Glutamatergic neuron (in vitro differentiated cells): ENCODE measurements at places on chromosomes 5 and 9. TPM values are rescaled to one million over a fixed set of nuclear protein-coding genes. Genes with fewer than 3 reads are reported as not detected.

- no peak for DNase-seq
These were observed 4.6 kb downstream of the FLT4 start for GRCh38 chr5:180644825-180645273.

Gene LRRC19
- not detected for total RNA-seq

DNA sequence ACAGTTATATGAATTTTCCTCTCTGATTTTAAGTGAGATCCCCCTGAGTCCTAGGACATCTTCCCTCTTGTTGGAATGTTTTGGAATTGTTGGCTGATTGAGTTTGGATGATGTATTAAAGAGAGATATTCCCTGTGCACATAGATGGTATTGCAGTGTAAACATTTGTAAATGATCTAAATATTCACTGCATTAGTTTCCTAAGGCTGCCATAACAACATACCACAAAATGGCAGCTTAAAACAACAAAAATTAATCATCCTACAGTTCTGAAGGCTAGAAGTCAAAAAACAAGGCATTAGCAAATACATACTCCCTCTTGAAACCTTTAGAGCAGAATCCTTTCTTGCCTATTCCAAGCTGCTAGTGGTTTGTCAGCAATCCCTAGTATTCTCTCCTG is 38.0 kb upstream of the MROH2B start:
- DNase-seq = no peak

Gene DDX46
- 53.3 TPM for total RNA-seq

- DNase-seq = no peak
These were observed 506.0 kb downstream of the HTR1A start for GRCh38 chr5:63456279-63456678.

- DNase-seq = no peak
These were observed 192.4 kb downstream of the SEMA6A start for GRCh38 chr5:116382032-116382873.

Gene PCDHB3
- 36.9 TPM for total RNA-seq

DNA sequence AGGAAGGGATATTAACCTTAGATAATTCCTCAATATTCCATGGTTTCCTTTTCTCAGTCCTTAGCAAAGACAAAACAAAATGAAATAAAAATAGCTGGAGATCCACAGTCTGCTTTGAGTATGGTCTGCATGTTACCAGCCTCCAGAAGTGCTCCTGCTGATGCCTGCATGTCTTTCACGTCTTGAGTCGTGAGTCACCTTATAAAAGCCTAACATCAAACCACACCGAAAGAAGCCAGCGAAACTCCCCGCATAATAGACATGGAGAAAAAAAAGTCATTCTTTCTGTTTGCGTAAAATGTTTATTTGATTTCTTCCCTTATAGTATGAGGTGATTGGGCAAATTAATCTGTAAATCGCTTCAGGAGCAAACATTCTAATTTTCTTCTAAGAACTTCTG is 380.5 kb downstream of the SLCO4C1 start:
- no peak for DNase-seq

DNA sequence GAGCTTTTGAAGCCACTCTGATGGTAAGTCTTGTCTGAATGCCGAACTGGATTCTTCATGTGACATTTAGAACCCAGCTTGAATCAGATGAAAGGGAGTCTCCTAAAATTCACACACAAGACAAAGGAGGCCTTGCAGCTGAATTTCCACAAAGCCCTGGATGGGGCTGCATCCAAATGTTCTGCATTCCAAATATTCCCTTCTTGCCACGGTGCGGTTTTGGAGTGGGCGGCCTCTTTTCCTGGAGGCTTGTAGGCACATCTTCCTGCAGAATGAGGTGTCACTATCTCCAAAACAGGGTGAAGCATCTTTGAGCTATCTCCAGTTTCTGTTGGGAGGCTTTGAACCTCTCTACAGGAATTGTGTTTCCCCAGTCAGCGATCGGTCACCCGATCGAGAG is 342.7 kb downstream of the ARHGEF28 start:
- DNase-seq = no peak

Gene TAF11L10
- 0.83 TPM for total RNA-seq
